ENCODE measurements at places on chromosomes 13 and 19.

GRCh38 chr19:35346193-35347052, 1.3 kb upstream of the FFAR1 start:
- ATAC-seq = peak; percentile 78
- H3K4me3 ChIP-seq = peak overlapping the region; percentile 59
- no peaks in the 10 kb centered on the region for H3K27me3 ChIP-seq

DNA sequence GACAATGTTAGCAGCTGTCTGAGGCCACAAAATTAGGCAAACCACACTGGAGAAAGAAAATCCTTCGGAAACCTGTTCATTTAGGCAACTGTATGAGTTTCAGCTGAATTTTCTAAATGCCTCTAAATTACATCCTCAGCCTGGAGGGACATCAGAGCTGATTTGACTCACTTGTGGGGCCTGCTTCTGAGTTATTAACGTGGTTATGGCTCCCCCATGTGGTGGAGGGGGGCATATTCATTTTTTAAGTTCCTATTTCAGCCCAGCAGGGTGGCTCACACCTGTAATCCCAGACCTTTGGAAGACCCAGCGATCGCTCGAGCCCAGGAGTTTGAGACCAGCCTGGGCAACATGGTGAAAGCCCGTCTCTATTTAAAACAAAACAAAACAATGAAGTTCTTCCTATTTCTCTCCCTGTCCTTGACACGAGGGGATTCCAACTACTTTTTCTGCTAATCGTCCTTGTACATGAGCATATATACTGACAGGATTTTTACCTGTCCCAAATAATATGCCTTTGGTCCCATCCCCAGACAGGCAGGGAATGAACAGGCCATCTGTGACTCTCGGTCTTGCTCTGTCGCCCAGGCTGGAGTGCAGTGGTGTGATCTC, 31.5 kb upstream of the HIF3A start:
- no peak overlapping the region for H3K27ac ChIP-seq
- peaks cover 59% of the 10 kb centered on the region for H3K27me3 ChIP-seq
- peak; percentile 65 for ATAC-seq
- H3K36me3 ChIP-seq = no peaks in the 10 kb centered on the region
- no peak overlapping the region for H3K4me3 ChIP-seq

- H3K27me3 ChIP-seq = peaks cover 44% of the 10 kb centered on the region
- H3K4me1 ChIP-seq = peaks cover 4% of the 10 kb centered on the region
- ATAC-seq = peak; percentile 45
- no peak overlapping the region for H3K4me3 ChIP-seq
- H3K36me3 ChIP-seq = no peaks in the 10 kb centered on the region
- no peak overlapping the region for H3K27ac ChIP-seq
Measured at GRCh38 chr13:36924001-36924400, 4.0 kb upstream of the SMAD9 start.

DNA sequence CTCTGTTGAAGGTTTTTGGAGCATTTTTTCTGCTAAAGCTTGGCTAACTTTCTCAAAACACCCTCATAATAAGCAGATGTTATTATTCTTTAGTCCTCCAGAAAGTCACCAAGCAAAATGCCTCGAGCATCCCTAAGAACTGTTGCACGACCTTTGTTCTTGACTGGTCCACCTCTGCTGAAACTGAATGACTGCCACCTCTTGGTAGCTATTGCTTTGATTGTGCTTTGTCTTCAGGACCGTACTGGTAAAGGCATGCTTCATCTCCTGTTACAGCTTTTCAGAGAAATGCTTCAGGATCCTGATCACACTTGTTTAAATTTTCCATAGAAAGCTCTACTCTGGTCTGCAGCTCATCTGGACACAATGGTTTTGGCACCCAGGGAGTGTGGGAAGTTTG, 254.8 kb downstream of the DCT start:
- H3K27ac ChIP-seq = no peak overlapping the region
- no peaks in the 10 kb centered on the region for H3K4me1 ChIP-seq
- no peaks in the 10 kb centered on the region for H3K27me3 ChIP-seq
- no peak for ATAC-seq
- H3K36me3 ChIP-seq = no peaks in the 10 kb centered on the region

GRCh38 chr19:44960906-44961728, 5.9 kb downstream of the CLPTM1 start:
- peak overlapping the region; percentile 53 for H3K4me3 ChIP-seq
- peaks cover 32% of the 10 kb centered on the region for H3K36me3 ChIP-seq
- no peaks in the 10 kb centered on the region for H3K27me3 ChIP-seq

DNA sequence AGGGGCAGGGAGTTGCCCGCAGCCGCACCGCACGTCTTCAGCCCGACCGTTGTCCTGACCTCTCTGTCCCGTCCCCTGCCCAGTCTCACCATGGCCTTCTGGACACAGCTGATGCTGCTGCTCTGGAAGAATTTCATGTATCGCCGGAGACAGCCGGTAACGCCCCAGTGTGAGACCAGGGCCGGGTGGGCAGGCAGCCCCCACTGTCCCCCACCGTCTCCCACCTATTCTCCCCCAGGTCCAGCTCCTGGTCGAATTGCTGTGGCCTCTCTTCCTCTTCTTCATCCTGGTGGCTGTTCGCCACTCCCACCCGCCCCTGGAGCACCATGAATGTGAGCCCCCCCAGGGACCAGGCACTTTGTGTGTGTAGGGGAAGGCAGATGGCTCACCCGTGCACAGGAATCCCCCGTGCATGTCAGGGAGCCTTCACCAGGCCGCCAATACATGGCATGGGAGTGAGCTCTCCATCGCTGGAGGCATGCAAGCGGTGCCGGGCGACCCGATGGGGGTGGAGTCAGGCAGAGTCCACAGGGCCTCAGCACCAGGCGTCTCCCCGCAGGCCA, 1.4 kb downstream of the ABCA7 start:
- ATAC-seq = no peak
- H3K27ac ChIP-seq = peak overlapping the region; percentile 96
- H3K4me3 ChIP-seq = peak overlapping the region; percentile 91
- no peaks in the 10 kb centered on the region for H3K27me3 ChIP-seq
- peaks cover 49% of the 10 kb centered on the region for H3K36me3 ChIP-seq
- H3K4me1 ChIP-seq = peaks cover 58% of the 10 kb centered on the region

- peaks cover 61% of the 10 kb centered on the region for H3K27me3 ChIP-seq
- ATAC-seq = no peak
- H3K36me3 ChIP-seq = no peaks in the 10 kb centered on the region
- no peak overlapping the region for H3K27ac ChIP-seq
- H3K4me3 ChIP-seq = no peak overlapping the region
Measured at GRCh38 chr19:40130013-40130412, 39.3 kb upstream of the ZNF780A start.

GRCh38 chr19:29714371-29714952, 599 bp downstream of the C19orf12 start:
- peak overlapping the region; percentile 99 for H3K27ac ChIP-seq
- no peaks in the 10 kb centered on the region for H3K27me3 ChIP-seq

DNA sequence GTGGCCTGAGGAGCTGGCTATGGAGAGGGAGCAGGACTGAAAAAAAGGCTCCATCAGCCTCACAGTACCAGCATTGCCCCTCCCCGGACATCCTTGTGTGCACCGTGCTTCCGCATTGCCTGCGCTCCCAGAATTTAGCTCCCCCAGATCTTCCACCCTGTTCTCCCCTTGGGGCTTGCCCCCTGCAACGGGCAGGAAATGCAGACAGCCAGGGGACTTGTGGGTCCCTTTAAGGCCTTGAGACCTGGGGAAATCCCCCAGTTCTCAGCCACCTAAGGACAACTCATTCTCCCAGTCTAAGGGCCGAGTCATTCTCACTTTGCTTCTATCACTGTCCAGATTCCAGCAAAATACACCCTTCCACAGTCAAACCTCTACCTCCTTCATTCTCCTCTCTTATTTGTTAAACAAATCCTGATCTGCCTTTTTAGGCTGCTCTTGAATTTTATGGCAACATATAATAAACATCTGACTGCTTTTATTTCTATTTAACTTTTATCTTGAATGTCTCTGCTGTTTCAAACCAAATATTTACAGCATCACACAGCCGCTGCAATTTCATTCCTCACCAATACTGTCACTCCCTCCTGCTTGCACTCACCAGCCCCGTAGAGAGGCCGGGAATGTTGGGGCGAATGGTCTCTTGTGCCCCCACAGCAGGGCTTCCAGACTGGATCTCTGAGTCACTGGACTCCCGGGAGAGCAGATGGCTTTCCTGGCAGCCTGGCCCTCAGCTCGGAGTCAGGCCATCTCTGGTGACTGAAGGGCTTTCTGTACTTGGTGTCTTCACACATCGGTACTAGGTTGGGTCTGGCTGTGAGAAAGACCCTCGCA, 221.9 kb downstream of the TSHZ3 start:
- no peak overlapping the region for H3K4me3 ChIP-seq
- ATAC-seq = no peak
- no peaks in the 10 kb centered on the region for H3K36me3 ChIP-seq
- H3K27ac ChIP-seq = no peak overlapping the region

GRCh38 chr13:101751488-101751887, 299.0 kb downstream of the ITGBL1 start:
- no peaks in the 10 kb centered on the region for H3K27me3 ChIP-seq
- no peak overlapping the region for H3K27ac ChIP-seq
- ATAC-seq = peak; percentile 6
- H3K36me3 ChIP-seq = no peaks in the 10 kb centered on the region

- no peak overlapping the region for H3K4me3 ChIP-seq
- peaks cover 52% of the 10 kb centered on the region for H3K36me3 ChIP-seq
- no peak for ATAC-seq
- no peaks in the 10 kb centered on the region for H3K4me1 ChIP-seq
Measured at GRCh38 chr19:7969555-7969939, 26.1 kb upstream of the TIMM44 start.

DNA sequence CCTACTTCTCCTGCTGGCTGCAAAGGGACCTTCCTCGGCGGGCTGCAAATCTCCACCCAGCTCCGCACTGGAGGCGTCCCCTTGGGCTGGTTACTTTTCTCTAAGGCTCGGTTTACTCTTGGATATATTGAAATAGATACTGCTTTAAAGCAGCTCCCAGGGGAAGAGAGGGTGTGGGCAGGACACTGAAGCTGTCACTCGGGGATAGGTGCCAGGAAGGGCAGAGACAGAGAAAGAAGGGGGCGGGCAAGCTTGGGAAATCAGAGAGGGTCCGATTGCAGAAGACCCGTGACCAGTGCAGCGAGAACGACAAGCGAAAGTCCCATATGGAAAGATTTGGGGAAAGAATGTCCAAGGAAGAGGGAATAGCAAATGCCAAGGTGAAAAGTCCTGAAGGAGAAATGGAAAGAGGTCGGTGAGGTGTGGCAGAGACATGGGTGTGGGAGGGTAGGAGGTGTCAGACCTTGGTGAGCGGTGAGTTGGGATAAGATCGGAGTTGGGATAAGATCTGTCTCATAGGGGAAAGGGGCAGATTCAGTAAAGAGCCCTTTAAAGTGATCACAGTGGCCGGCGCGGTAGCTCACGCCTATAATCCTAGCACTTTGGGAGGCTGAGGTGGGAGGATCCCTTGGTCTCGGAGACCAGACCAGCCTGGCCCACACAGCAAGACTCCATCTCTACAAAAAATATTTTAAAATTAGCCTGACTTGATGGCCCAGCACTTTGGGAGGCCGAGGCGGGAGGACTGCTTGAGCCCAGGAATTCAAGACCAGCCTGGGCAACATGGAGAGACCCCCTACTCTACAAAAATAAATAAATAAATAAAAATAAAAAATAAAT, 618 bp downstream of the THSD8 start:
- peaks cover 32% of the 10 kb centered on the region for H3K4me1 ChIP-seq
- H3K36me3 ChIP-seq = no peaks in the 10 kb centered on the region
- no peaks in the 10 kb centered on the region for H3K27me3 ChIP-seq
- H3K4me3 ChIP-seq = peak overlapping the region; percentile 83
- peak overlapping the region; percentile 83 for H3K27ac ChIP-seq

DNA sequence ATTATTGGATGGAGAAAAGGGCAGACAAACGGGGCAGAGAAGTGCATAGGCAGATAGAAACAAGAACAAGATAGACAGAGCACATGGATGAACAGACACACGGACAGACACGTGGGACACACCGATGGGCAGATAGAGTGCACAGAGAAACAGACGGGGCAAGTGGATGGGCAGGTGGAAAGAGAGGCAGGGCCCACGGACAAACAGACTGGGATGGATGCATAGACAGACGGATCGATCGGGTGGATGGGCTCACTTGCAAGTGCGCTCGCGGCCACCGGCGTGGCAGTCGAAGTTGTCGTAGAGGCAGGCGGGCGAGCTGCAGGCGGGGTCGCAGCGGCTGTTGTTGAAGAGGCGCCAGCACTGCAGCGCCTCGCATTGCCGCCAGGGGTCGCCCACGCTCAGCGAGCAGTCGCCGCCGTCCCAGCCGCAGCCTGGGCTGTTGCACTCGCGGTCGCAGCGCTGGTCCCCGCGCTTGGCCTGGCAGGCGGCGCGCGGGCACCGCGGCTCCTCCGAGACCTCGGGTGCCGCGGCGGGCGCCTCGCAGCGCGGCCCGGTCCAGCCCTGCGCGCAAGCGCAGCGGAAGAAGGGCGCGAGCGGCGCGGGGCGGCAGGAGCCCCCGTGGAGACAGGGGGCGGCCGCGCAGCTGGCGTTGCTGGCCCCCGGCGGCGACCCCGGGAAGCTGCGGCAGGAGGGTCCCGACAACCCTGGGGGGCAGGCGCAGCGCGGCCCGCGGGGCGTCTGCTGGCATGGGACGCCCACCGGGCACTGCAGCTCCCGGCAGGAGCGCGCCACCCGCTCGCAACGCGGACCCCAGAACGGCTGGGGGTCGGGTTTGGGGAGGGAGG, 23.3 kb downstream of the NOTCH3 start:
- H3K27me3 ChIP-seq = peaks cover 60% of the 10 kb centered on the region
- no peak overlapping the region for H3K27ac ChIP-seq
- peaks cover 10% of the 10 kb centered on the region for H3K4me1 ChIP-seq
- ATAC-seq = peak; percentile 90
- H3K36me3 ChIP-seq = no peaks in the 10 kb centered on the region

GRCh38 chr19:32580353-32580900, 563 bp upstream of the PDCD5 start:
- peak overlapping the region; percentile 85 for H3K27ac ChIP-seq
- peak; percentile 49 for ATAC-seq
- H3K27me3 ChIP-seq = no peaks in the 10 kb centered on the region
- peaks cover 10% of the 10 kb centered on the region for H3K36me3 ChIP-seq

DNA sequence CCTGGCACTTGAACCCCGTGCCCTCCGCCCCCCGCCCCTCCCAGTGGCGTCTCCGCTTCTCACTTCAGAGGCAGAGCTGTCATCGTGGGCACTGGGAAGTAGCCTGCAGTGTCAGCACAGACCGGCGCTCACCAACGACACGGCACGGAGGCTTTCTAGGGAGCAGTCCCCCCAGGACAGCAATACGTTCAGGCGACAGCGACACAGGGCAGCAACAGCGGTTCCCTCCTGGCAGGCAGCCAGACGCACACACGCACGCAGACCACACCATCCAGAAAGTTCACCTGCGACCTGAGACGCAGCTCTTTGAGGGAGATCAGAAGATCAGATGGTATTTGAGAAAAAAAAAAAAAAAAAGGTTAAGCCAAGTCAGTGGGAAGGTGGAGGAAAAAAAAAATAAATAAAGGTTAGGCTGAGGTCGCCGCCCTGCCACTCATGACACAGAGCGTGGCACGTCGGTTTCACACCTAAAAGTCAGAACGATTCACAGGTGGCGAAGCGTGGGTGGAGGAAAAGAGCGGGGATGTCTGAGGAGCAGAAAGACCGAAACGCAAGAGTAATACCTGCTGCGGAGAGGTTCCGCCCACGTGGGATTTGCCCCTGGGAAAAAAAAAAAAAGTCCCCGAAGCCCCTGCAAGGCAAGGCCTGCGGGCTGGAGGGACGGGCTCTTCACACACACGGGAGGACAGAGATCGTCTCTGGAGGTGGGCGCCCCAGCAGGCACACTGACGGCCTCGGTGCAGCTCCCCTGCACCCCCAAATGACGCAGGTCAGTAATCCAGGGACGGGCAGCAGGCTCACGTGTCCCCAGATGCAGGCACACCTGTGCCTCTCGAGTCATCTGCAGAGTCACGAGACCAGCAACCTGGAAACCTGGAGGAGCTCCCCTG, 94.5 kb downstream of the GNG7 start:
- ATAC-seq = peak; percentile 79
- H3K4me1 ChIP-seq = peaks cover 62% of the 10 kb centered on the region
- H3K4me3 ChIP-seq = peak overlapping the region; percentile 71
- H3K27ac ChIP-seq = peak overlapping the region; percentile 80
- H3K36me3 ChIP-seq = peaks cover 7% of the 10 kb centered on the region

All from stimulated activated memory B cell treated with anti-CD40 and anti-IgM and Interleukin-4, amounts not matched to agents 10 μg/mL and 1 μg/mL and 100 μg/mL, for 72 hours (primary cell).